GM23248 (cell line): ENCODE measurements at places on chromosomes 3 and 15. TPM values are rescaled to one million over a fixed set of nuclear protein-coding genes. Genes with fewer than 3 reads are reported as not detected.

GRCh38 chr3:171649911-171650592 is 160.2 kb downstream of the PLD1 start:
- no peaks in the 10 kb centered on the region for H3K36me3 ChIP-seq
- no peak for DNase-seq
- peaks cover 7% of the 10 kb centered on the region for H3K4me1 ChIP-seq
- H3K27ac ChIP-seq = no peak overlapping the region
- H3K4me3 ChIP-seq = no peak overlapping the region
- no peaks in the 10 kb centered on the region for H3K27me3 ChIP-seq

GRCh38 chr3:144431134-144431533 is 459.5 kb downstream of the DIPK2A start:
- no peaks in the 10 kb centered on the region for H3K36me3 ChIP-seq
- H3K27ac ChIP-seq = no peak overlapping the region
- H3K4me1 ChIP-seq = no peaks in the 10 kb centered on the region
- no peak overlapping the region for H3K4me3 ChIP-seq
- H3K27me3 ChIP-seq = 0 out of 2 replicates have a peak, but pooled peaks cover 1% of the 10 kb centered on the region

DNA sequence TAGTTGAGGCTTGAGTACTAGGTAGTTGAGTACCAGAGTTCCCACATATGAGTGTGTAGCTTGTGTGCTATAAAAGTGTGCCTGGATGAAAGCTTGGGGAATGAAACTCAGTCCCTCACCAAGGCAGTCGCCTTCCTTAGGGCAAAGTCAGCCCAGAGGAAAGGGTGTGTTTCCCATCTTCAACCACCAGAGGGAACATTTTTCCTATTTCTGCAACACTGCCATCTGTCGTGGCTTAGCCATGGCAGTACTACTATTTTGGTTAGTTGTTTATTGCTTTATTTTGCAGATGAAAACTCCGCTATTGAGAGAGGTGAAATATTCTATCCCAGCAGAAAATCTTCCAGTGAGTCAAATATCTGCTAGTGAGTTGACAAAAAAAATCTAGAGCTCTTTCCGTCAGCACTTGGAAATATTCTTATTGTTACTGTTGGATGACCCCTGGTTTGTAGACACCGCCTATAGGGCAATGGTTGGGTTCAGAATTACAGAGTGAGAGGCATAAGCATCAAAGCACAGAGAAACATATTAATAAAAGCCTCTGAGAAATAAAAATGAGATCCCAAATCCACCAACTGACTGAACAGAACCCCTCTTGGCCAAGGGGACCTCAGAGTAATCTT is 239.9 kb downstream of the CPNE4 start:
- H3K36me3 ChIP-seq = no peaks in the 10 kb centered on the region
- no peak overlapping the region for H3K4me3 ChIP-seq
- DNase-seq = peak; percentile 75
- H3K4me1 ChIP-seq = no peaks in the 10 kb centered on the region

The SLCO2A1 gene
- total RNA-seq = 0.22 and 0.63 TPM in 2 replicates

DNA sequence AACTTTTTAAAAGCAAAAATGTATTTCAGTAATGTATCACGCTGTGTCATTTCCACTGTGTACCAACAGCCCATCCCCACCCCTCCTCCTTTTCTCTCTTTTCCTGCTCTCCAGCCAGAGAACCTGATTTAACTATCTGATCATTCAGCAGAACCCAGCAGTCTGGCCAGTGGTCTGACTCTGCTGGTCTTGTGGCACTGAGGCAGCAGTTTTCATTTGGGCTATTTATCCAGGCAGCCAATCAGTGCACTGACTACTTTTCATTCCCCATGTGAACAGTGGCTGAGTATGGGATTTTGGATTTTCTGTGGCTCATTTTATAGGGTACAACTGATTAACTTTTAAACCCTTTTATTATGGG is 56.3 kb downstream of the GPR171 start:
- no peaks in the 10 kb centered on the region for H3K27me3 ChIP-seq
- no peak for DNase-seq
- no peak overlapping the region for H3K4me3 ChIP-seq
- no peak overlapping the region for H3K27ac ChIP-seq

DNA sequence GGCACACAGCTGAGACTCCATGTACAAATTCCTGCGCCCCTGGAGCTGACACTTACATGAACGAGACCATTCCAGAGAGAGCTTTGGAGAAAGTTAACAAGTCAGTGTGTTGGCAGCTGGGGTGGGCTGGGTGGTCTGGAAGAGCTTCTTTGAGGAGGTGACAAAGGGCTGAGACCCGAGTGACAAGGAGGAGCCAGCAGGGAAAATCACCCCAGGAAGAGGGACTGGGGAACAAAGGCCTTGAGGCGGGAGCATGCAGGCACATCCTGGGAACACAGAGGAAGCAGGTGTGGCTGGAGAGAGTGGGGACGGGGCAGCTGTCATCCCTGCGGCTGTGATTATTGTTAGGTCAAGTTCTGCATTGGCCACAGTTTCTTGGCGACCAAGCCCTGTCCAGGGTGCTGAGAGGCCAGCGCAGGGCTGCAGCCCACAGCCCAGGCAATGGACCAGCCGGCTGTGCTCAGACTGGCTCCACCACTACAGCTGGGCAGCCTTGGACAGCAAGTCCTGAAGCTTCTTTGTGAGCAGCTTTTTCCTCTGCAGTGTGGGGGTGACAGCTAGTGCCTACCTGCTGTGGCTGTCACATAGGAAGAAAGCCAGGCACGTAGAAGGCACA is 34.2 kb upstream of the PRR23E start:
- no peak overlapping the region for H3K4me3 ChIP-seq
- H3K4me1 ChIP-seq = no peaks in the 10 kb centered on the region
- peak; percentile 52 for DNase-seq

The HYAL1 gene
- total RNA-seq = 0.51 TPM in 1 of 2 replicates, not detected in the other

DNA sequence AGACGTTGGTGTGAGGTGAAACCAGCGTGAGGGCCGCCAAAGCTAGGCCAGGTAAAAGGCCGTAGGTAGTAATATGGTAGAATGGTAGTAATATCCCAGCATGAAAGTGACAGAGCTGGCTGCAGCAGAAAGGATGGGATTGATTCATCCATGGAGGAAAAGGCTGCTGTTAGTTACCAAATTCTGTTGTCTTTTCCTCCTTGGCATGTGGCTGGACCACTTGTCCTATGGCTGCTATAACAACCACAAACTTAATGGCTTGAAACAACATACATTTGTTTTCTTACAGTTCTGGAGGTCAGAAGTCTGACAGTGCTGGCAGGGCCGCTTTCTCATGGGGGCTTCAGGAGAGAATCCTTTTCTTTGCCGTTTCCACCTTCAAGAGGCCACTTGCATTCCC is 47.8 kb upstream of the CHST2 start:
- peak overlapping the region; percentile 88 for H3K27ac ChIP-seq
- peak; percentile 17 for DNase-seq
- H3K4me1 ChIP-seq = peaks cover 22% of the 10 kb centered on the region
- peak overlapping the region; percentile 32; the same call in 1 of the 2 replicates for H3K4me3 ChIP-seq

The CXCR6 gene
- not detected in 2 replicates for total RNA-seq

DNA sequence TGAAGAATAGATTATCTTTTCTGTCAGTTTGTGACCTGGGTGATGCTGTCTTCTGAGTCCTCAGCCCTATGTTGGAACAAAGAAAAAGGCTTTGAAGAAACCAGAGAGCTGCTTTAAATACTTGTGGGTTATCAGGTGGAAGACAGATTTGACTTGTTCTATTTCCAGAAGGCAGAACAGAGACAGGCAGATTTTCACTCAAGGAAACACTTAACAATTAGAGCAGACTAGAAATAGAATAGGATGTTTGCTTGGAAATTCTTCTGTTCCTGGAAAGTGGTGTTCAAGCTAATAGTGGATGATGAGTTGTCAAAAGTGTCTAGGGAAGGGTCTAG is 219.4 kb downstream of the UBE2E2 start:
- H3K4me1 ChIP-seq = no peaks in the 10 kb centered on the region
- H3K4me3 ChIP-seq = no peak overlapping the region
- H3K27ac ChIP-seq = no peak overlapping the region
- no peaks in the 10 kb centered on the region for H3K27me3 ChIP-seq
- DNase-seq = no peak
- H3K36me3 ChIP-seq = no peaks in the 10 kb centered on the region

- H3K36me3 ChIP-seq = peaks cover 34% of the 10 kb centered on the region
- H3K4me3 ChIP-seq = no peak overlapping the region
- peaks cover 49% of the 10 kb centered on the region for H3K4me1 ChIP-seq
- peak overlapping the region; percentile 45; the same call in 1 of the 2 replicates for H3K27ac ChIP-seq
- DNase-seq = no peak
These were observed 17.5 kb downstream of the SEMA7A start for GRCh38 chr15:74415966-74416916.

- H3K4me3 ChIP-seq = no peak overlapping the region
- peak; percentile 95 for DNase-seq
- H3K27ac ChIP-seq = peak overlapping the region; percentile 76
- no peaks in the 10 kb centered on the region for H3K36me3 ChIP-seq
- no peaks in the 10 kb centered on the region for H3K27me3 ChIP-seq
These were observed 49.3 kb downstream of the HACD2 start for GRCh38 chr3:123535580-123535979.

GRCh38 chr3:66395635-66396034 is 105.2 kb downstream of the LRIG1 start:
- no peaks in the 10 kb centered on the region for H3K27me3 ChIP-seq
- H3K27ac ChIP-seq = no peak overlapping the region
- no peaks in the 10 kb centered on the region for H3K36me3 ChIP-seq
- DNase-seq = no peak
- peaks cover 18% of the 10 kb centered on the region for H3K4me1 ChIP-seq

The CCK gene
- total RNA-seq = 0.97 TPM in 1 of 2 replicates, not detected in the other

DNA sequence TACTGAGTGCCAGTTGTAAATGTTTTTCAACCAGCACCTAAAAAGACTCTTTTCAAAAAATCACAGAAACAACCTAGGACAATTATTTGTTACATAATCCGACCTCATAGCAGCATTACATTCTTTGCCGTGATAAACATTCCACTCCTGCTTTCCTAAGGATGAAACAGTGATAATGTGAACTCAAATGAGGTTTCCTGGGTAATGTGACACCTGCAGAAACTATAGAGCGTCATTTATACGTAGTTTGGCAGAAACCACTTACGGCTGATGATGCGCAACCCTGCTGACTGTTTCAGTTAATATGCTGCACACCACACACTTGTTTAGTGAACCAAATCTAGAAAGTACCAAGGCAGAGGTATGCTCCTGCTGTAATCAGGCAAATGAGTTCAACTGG is 55.8 kb downstream of the SEMA6D start:
- DNase-seq = no peak
- H3K4me3 ChIP-seq = no peak overlapping the region
- no peaks in the 10 kb centered on the region for H3K27me3 ChIP-seq
- no peaks in the 10 kb centered on the region for H3K4me1 ChIP-seq

GRCh38 chr3:81666502-81667121 is 94.8 kb downstream of the GBE1 start:
- DNase-seq = peak; percentile 46
- H3K36me3 ChIP-seq = peaks cover 19% of the 10 kb centered on the region; the same call in 1 of the 2 replicates
- 0 out of 2 replicates have a peak, but pooled peaks cover 5% of the 10 kb centered on the region for H3K4me1 ChIP-seq
- H3K27me3 ChIP-seq = no peaks in the 10 kb centered on the region
- H3K4me3 ChIP-seq = no peak overlapping the region
- no peak overlapping the region for H3K27ac ChIP-seq

The PDCD6IP gene
- 180 and 214 TPM in 2 replicates for total RNA-seq

The NLGN1 gene
- 20.1 and 23.8 TPM in 2 replicates for total RNA-seq

- peak overlapping the region; percentile 66 for H3K4me3 ChIP-seq
- H3K4me1 ChIP-seq = peaks cover 33% of the 10 kb centered on the region
- H3K36me3 ChIP-seq = no peaks in the 10 kb centered on the region
These were observed 26.5 kb downstream of the P3H2 start for GRCh38 chr3:190094160-190094718.

GRCh38 chr15:81326466-81327212 is 2.7 kb upstream of the STARD5 start:
- H3K36me3 ChIP-seq = no peaks in the 10 kb centered on the region; the same call in 1 of the 2 replicates
- H3K4me1 ChIP-seq = peaks cover 50% of the 10 kb centered on the region
- peak overlapping the region; percentile 35; the same call in 1 of the 2 replicates for H3K4me3 ChIP-seq
- peak overlapping the region; percentile 68 for H3K27ac ChIP-seq

DNA sequence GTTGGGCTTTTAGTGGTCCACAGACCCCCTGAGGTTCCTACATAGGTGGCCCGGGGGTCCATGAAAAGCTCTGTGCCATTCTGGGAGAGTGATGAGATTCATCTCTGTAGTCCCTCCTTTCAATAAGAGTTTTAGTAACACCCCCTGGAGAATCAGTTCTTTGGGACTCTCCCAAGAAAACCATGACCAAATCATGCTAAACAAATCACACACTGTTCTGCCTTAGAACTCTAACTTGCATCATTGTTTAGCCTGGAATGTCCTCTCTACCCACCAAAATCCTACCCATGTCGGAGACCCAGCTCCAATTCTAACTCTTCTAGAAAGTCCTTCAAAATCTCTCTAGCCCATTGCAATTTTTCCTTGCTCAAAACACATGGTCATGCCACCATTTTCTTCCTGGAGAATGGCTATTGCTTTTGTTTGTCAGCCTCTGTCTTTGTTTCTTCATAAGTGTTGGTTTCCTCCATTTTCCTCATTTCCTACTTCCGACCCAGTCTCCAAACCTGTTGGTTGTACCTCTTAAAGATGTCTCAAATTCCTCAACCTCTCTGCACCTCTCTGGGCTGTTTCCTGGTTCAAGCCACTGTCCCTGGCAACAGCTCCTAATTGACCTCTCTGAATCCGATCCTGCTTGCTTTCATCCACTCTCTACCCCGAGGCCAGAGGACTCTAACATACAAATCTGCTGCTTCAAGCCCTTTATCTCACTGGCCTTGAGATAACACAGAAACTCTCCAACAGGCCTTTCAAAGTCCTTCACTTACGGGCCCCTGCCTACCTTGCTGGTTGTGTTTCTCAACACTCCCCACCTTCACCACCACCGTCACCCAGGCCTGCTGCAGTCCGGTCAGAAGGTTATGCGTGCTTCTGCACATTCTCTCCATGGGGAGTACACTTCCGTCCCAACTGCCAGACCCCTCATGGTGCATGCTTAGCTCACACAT is 23.7 kb downstream of the CYP19A1 start:
- no peak for DNase-seq
- H3K4me3 ChIP-seq = no peak overlapping the region

The POTEB3 gene
- total RNA-seq = not detected in 2 replicates

GRCh38 chr3:151330899-151331298 is 1.6 kb upstream of the P2RY13 start:
- peak; percentile 15 for DNase-seq
- H3K27me3 ChIP-seq = no peaks in the 10 kb centered on the region
- H3K27ac ChIP-seq = no peak overlapping the region
- H3K4me3 ChIP-seq = no peak overlapping the region
- H3K36me3 ChIP-seq = no peaks in the 10 kb centered on the region
